Calu3 (cell line): ENCODE measurements at places on chromosomes 6 and 20.

DNA sequence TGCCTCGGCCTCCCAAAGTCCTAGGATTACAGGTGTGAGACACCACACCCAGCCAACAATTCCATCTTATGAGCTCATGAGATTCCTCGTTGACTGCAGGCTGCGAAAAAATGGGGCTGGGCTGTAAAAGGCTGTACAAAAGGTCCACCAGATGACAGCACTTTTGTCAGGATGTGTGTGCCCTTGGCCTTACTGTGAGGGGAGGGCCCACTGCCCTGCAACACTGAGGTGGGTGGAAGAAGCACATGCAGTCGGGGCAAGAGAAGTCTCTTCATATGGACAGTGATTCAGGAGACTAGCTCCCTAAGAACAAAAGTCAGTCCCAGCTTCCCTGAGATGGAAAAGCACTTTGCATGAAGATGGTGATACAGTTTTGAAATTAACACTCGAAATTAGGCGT, 50.5 kb downstream of the KCTD20 start:
- DNase-seq: no peak

DNA sequence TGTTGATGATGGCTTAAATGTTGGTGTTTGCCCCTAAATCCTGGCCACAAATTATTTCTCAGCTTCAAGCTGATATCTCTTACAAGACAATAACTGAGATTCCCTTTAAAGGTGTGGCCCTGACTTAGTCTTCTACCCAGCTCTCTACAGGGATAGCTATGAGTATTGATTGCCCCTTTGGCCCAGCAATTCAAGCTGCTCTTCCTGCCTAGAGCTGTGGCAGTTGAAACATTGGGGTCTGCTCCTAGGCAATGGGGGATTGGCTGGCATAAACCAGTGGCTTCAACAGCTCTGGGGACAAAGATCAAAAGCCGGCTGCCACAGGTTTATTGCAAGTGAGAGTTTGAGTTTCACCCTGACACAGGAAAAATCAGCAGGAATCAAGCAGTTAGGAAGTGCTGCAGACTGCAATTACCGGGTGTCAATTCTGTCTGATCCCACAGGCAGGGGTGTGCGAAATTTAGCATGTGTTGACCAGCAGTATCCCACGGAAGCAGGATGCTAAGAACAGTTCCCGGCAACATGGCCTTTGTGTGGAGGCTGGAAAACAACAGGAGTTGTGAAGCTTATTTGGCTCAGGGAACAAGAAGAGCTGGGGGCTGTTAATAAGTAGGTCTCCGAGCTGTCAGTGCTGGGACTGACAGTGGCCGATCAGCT, 66.2 kb upstream of the IYD start:
- no peak for DNase-seq

DNA sequence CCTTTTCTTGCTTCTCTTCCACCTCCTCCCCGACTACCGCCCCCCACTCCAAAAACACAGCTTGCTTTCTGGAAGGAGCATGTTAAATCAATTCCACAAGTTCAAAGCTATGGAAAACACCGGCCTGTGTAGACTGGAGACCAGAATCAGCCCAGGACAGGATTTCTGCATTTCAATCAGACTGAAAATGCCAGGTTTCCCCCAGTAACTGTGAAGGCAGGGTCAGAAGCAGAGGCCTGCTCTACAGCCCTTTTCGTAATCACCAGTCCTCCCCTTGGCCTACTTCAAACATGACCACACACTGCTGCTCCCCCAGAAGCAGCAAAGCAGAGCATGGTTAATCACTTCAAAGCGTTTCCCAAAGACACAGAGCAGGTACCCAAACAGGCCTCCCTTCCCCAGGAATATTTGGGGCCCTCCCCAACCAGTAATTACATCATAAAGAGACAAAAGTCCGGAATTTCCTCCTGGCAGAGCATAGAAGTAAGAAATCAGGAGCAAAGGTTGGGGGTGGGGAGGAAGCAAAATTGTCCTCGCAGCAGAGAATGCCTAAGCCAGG, 38.4 kb downstream of the ZMYND8 start:
- peak; percentile 77 for DNase-seq

- DNase-seq: no peak
Measured at GRCh38 chr6:137121401-137121997, 51.9 kb downstream of the IL22RA2 start.

DNA sequence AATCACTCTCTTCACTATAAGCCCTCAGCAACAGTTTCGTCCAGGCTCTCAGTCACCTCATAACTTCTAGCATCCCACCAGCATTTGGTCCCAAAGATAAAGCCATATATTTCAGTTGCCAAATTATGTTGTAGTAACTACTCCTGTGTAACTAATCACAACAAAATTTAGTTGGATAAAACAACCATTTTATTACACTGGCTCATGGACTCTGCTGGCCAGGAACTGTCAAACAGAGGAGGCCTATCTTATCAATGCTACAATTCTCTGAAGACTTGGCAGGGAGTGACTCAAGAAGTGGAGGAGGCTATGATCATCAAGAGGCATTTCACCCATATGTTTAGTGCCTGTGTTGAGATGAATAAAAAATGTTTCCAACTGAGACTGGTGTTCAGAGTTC, 1082.3 kb upstream of the GJE1 start:
- no peak for DNase-seq

DNA sequence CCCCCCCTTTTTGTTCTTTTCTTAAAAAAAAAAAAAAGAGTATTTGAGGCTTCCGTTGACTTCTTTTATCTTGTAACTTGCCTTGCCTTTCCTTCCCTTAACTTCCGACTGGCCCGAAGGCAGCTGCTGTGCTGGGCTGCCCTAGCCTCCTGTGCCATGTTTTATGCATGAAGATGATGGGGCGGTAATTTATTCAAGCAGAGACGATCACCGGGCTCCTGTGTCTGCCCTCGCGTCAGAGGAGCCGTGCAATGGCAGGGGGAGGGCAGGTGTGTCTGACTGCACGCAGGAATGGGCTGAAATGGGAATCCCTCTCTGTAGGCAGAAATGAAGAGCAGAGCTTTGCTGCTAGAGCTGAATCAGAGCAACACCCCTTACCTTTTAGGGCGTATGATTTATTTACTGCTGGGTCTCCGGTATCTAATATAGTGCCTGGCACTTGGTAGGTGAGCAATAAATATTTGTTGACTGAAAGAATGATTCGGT, 106.3 kb upstream of the RIPOR2 start:
- no peak for DNase-seq

- no peak for DNase-seq
Measured at GRCh38 chr20:53195876-53196610, 223.9 kb downstream of the TSHZ2 start.

- DNase-seq: no peak
Measured at GRCh38 chr20:59219211-59219610, 55.6 kb downstream of the ZNF831 start.

GRCh38 chr6:169985121-169986015, 233.9 kb downstream of the ERMARD start:
- DNase-seq: no peak

GRCh38 chr20:19232997-19233794, 20.8 kb downstream of the SLC24A3 start:
- DNase-seq: no peak

GRCh38 chr6:144594585-144594984, 309.4 kb downstream of the UTRN start:
- DNase-seq: no peak

DNA sequence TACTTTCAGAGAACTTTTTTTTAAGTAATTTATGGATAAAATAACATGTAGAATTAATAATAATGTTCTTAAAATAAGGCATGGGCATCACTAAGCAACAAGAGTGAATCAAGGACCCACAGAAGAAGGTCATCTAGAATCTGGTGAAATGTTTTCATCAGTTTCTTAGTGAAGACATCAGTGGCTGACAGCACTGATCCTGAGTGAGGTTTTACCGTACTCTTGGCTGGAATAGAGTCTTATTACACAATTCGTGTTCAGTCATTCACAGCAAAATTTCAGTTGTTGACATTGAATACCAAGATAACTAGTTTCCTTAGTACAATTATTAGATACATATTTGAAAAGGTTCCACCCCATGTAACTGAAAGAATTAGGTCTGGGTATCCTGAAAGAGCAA, 140.4 kb downstream of the C6orf58 start:
- no peak for DNase-seq

DNA sequence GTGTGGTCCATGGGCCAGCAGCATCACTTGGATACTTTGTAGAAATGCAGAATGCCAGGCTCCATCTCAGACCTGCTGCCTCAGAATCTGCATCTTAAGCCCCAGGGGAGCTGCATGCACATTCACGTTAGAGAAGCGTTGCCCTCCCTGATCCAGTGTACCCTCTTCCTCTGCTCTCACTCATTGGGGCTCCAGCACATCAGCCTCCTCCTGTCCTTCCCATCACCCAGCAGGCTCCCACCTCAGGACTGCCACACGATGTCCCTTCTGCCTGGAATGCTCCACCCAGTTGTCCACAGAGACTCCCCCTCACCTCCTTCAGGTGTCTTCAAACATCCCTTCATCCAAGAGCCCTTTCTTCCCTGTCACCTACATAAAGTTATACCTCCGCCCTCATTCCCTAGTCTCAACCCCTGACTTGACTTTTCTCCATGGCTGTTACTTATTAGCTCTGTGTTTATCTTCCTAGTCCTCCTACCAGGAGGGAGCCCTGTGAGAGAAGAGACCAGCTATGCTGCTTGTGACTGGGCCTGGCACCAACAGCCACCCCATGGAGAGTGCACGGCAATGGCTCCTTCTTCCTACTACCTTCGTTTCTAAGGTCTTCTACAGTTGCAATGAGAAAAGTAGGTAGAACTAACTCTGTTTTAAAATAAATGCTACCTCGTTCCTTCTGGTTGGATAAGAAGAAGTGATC, 3.3 kb upstream of the ACSS1 start:
- DNase-seq: no peak

- DNase-seq: no peak
Measured at GRCh38 chr6:9784786-9785185, 630.1 kb downstream of the TFAP2A start.

- DNase-seq: no peak
Measured at GRCh38 chr20:1422753-1423152, 29.9 kb upstream of the FKBP1A start.

DNA sequence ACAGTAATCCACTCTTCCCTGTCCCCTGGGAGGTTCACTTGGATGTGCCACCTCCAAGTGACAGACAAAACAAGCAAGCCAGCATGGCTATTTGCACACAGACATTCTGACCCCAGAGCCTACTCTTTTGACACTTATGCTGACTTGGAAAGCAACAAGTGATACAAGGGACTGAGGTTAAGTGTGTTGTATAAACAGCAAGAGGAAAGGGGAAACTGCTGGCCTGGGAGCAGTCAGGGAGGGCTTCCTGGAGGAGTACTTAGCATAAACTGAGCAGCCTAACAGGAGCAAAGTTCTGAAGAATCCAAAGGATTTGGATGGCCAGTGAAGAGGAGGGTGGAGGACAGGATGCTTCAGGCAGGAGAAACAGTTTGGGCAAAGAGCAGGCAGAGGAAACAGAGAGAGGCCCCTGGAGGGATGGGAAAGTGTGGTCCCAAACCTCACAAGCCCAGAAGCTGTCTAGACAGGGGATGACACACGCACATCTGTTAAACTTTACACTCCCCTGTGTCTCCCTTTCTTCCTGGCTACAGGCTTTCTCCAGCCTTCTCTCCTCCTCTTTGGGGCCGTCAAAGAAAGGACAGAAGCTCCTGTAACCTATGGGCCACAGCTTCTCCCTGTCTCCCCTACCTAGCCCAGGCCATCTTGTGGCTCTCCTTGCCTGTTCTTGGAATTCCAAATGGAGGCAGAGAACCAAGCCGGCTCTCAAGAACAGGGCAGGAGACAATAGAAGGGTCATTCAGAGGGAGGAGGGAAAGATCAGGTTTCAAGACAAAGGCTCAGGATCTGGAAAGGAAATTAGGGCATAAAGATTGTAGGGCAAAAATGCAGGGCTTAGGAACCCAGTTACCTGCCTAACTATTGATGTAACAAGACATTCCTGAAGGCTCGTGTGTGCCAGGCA, 19.3 kb downstream of the SULF2 start:
- no peak for DNase-seq

DNA sequence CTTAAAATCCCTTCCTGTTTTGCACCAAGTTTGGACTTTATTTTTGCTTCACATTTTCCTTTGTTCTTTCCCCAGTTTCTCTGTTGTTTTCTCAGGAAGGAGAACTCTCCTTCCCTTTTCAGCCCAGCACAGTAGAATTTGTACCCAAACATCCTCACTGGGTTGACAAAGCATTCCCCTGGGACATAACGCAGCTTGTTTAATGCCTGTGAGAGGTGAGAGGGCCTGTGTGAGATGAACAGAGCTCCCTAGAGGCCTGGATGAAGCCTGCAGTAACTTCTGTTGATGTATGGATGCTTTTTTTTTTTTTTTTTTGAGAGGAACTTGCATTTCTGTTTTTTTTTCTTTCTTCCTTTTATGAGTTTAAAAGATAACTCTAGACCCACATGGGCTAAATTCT, 104.9 kb upstream of the SLC22A23 start:
- no peak for DNase-seq

DNA sequence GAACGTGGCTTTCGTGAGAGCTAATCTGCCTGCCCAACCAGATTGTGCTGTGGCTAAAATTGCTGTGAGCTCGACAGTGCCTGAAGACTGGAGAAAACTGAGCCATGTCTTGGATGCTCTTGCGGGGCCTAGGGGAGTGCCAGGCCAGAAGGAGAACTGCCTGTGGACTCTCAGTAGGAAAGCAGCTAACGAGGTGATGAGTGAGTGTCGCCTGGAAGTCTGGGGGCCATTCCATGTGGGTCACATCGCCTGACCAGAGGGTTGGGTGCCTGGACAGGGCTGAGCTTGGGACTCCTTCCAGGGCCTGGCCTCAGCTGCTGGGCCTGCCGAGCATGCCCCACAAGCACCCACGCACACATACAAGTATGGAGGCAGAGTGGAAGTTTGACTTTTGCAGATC, 166.5 kb downstream of the VEGFA start:
- DNase-seq: no peak

- no peak for DNase-seq
Measured at GRCh38 chr20:15909995-15910394, 663.3 kb downstream of the KIF16B start.

DNA sequence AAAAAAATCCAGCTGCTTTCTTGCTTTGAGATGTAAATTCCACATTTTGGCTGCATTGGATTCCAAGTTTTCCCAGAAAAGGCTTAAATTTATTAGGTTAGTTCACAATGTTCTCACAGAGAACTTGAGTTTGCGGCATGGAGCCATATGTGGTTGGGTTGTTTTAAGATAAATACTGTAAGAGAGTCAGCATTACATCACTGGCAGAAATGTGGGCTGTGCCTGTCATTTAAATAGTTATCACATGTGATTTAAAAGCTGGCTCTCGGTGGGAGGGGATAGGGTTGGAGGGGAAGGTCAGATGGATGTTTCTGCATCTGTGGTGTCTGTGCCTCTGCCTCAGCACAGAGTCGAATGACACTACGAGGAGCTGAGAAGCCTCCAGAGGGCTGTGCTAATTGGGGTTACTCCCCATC, 73.8 kb upstream of the SCP2D1 start:
- DNase-seq: no peak

GRCh38 chr6:109186012-109186411, 90.7 kb downstream of the CEP57L1 start:
- DNase-seq: no peak

GRCh38 chr6:129697788-129698187, 12.2 kb downstream of the ARHGAP18 start:
- no peak for DNase-seq

GRCh38 chr6:139290787-139291311, 949 bp downstream of the TXLNB start:
- no peak for DNase-seq

GRCh38 chr6:151073701-151074100, 166.1 kb upstream of the AKAP12 start:
- no peak for DNase-seq

- no peak for DNase-seq
Measured at GRCh38 chr20:17940224-17940971, 28.2 kb downstream of the SNX5 start.

GRCh38 chr6:2469428-2469827, 224.0 kb upstream of the GMDS start:
- no peak for DNase-seq
